Activated T-cell treated with anti-CD3 and anti-CD28 coated beads for 4 hours (primary cell): ENCODE measurements at places on chromosomes 7 and 10.

DNA sequence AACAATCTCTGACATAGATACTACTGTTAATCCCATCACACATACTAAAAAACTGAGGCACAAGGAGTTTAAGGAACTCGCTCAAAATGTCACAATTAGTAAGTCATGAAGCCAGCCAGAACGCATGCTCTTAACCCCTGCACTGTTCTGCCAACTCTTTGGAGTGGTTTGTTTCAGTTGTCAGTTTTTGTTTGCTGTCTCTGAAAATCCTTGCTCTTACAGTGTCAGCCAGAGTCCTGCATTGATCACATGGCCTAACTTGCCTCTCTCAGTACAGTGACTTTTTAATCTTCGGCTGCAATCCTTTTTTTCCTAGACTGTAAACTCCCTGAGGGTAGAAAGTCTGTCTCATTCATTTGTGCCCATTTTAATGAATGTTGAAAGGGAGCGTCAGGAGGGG, 753.8 kb downstream of the AUTS2 start:
- DNase-seq, result no peak

- no peak for DNase-seq
These were observed at the start of gene SLC13A4 for GRCh38 chr7:135728136-135728669. TSS of gene SLC13A4 (minus strand) at chr7:135728186. CDS start at chr7:135727496, 690 bp downstream.

- DNase-seq, result no peak
These were observed 281.1 kb upstream of the BMPER start for GRCh38 chr7:33624215-33624614.

GRCh38 chr10:98368644-98369043, 46.3 kb downstream of the PYROXD2 start:
- no peak for DNase-seq

GRCh38 chr10:97851341-97852001, 1.8 kb downstream of the GOLGA7B start:
- DNase-seq, result no peak

- DNase-seq, result no peak
These were observed 166.8 kb downstream of the ETV1 start for GRCh38 chr7:13822678-13823077.

DNA sequence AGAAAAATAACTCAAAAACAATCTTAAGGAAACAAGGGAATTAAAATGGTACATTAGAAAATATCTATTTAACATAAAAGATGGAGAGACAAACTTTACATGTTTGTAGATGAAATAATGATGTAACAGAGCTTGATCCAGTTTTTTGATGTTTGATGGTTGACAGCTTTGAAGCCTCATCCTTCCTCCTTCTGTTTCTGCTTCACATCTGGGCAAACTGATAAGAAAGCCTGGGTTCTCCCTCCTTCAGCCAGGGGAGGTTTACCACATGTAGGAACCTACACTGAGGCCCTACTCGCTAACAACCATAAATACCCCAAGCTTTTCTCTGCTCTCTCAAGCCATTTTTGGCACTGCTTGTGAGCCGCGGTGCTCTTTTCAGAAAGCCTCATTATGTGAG, 82.8 kb upstream of the ZNF32 start:
- no peak for DNase-seq

GRCh38 chr7:48285373-48285772, 114.1 kb downstream of the ABCA13 start:
- DNase-seq, result no peak

DNA sequence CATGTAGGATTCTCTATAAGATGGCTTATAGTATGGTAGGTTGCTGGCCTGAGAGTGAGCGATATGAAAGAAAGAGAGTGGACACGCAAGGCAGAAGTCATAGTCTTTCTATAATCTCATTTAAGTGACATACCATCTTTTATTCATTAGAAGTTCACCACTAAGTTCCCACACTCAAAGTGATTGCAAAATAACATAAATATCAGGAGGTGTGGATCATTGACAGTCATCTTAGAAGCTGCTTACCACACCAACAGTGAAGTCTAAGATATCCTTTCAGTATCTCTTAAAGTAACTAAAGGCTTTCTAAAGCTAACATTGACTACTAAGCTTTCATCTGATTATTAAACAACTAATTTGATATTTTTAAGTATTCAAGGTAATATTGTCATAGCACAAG, 36.9 kb upstream of the GNAI1 start:
- no peak for DNase-seq

DNA sequence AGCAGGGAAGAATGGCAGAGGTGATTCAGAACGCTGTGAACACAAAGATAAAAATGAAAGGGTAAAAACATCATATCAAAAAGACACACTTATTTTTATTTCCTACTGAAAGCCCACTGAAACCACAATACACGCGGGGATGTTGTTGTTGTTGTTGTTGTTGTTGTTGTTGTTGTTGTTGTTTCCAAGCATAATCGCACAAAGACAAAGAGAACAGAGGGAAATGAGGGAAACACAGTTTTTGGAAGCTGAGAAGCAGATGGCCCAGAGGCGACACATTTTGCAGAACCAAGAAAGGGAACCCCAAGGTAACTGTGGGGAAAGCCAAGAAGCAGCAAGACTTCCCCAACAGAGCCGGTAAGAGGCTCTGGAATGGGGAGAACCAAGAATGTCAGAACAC, 113.9 kb downstream of the PARD3 start:
- DNase-seq, result no peak

- no peak for DNase-seq
These were observed 2.1 kb upstream of the GPRIN2 start for GRCh38 chr10:46558392-46559185.

GRCh38 chr7:143239813-143240212, 18.0 kb downstream of the TAS2R40 start:
- DNase-seq, result no peak

GRCh38 chr10:103703941-103704919, 151.1 kb downstream of the SH3PXD2A start:
- no peak for DNase-seq

- no peak for DNase-seq
These were observed 93.5 kb upstream of the LYZL2 start for GRCh38 chr10:30722956-30723620.

- DNase-seq, result no peak
These were observed 8.7 kb downstream of the GPR146 start for GRCh38 chr7:1053002-1053411.

DNA sequence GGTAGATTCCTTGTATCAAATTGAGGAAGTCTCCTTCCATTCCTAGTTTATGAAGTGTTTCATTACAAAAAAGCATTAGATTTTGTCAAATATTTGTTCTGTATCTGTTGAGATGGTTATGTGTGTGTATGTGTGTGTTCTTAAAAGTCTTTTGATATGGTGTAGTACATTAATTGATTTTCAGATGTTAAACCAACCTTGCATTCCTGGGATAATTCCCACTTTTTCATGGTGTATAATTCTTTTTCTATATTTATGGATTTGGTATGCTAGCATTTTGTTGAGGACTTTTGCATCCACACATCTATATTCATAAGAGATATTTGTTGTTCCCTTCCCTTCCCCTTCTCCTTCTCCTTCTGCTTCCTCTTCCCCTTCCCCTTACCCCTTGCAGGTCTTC, 8.9 kb upstream of the GIMAP8 start:
- DNase-seq, result no peak

DNA sequence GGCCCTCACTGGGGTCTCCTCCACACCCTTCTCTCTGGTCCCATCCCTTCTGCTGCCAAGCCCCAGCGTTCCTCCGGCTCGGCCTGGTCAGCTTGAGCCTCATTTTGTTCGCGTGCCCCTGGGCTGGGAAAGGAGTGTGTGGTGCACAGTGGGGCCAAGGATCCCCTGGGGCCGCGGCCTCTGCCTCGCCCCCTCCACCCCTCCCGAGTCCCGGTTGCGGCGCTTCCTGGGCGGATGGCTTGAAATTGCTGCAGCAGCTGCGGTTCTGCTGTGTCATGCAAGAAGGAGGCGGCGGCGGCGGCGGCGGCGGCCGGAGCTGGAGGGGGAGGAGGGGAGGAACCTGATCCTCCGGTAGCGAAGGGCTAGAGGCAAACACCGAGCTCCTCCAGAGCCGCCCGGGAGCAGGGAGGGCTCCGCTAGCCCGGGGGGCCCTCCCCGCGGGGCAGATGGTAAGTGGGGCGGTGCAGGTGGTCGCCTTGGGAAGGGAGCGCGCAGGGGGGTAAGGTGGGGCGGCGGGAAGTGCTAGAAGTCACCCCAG, 217.8 kb upstream of the MKLN1 start:
- peak; percentile 58 for DNase-seq

GRCh38 chr10:123573236-123574108, 92.7 kb upstream of the GPR26 start:
- peak; percentile 7 for DNase-seq

- no peak for DNase-seq
These were observed 101.2 kb downstream of the RPS24 start for GRCh38 chr10:78134773-78135306.

DNA sequence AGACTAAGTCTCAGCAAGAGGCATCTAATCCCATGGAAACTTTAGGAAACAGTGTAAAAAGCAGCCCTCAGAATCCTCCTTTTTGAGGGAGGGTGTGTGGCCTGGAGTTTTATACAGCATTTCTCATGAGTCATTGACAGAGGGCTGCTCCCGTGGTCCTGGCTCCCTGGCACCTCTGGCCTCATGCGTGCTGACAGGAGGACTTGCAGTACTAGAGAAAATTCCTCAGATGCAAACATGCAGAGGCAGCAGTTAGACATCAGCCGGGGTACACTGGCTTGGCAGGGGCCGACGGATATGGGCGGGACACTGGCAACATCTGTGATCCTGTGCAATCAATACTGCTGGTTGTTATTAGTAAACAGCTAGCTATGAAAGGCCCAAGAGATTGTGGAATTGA, 925.1 kb upstream of the CELF2 start:
- DNase-seq, result no peak

- no peak for DNase-seq
These were observed 21.3 kb downstream of the MLXIPL start for GRCh38 chr7:73602721-73603651.

- DNase-seq, result no peak
These were observed 57.6 kb upstream of the ANTXRL start for GRCh38 chr10:46229144-46229563.

DNA sequence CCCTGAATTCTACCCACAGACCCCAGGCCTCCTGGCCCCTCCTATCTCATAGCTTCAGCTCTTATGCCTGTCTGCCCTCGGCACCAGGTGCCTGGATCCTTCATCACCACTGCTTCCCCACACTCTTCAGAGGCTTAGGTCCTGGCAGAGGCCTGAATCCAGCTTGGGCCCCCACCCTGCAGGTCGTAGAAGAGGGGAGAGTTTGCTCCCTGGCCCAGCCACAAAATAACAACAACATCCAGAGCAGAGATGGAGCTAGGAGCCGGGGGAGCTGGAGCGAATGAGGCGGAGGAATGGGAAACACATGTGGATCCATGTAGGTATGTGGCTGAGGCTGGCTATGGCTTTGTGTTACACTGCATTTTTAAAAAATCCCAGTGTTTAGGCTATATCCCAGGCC, 7.8 kb upstream of the OPN4 start:
- DNase-seq, result no peak

- DNase-seq, result no peak
These were observed 46.1 kb upstream of the GRB10 start for GRCh38 chr7:50828801-50829200.

GRCh38 chr10:129528376-129528978, 61.4 kb downstream of the MGMT start:
- DNase-seq, result no peak

GRCh38 chr7:84729284-84729683, 457.6 kb downstream of the SEMA3D start:
- DNase-seq, result no peak

GRCh38 chr10:98098247-98098646, 36.2 kb upstream of the R3HCC1L start:
- no peak for DNase-seq

GRCh38 chr10:49387071-49387470, 8.8 kb downstream of the DRGX start:
- no peak for DNase-seq

GRCh38 chr10:127947211-127947610, 40.3 kb downstream of the PTPRE start:
- DNase-seq, result no peak

DNA sequence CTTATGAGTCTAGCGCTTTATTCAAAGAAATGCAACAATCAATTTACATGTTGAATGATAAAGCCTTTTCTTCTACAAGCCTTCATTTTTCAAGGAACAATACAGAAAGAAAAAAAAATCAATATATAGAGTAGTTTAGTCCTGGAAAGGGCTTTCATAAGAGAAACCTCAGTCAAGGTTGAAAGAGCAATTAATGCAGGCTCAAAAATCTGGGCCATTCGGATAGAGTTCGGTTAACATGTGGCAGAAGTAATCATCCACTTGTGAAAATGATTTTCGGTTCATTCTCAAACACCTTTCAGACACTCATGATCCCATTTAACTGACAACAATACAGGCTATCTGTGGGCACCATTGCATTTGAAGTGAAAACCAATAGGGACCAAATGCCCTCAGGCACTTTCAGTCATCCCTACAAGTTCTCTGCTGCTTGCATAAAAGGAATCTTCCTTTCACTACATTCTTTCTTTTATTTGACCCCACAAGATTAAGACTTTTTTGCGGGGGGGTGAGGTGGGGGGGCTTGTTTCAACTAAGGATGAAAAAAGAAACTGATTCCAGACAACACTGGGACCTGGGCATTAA, 177.9 kb downstream of the RNF133 start:
- no peak for DNase-seq

GRCh38 chr10:124366825-124367224, 51.9 kb downstream of the OAT start:
- DNase-seq, result no peak

DNA sequence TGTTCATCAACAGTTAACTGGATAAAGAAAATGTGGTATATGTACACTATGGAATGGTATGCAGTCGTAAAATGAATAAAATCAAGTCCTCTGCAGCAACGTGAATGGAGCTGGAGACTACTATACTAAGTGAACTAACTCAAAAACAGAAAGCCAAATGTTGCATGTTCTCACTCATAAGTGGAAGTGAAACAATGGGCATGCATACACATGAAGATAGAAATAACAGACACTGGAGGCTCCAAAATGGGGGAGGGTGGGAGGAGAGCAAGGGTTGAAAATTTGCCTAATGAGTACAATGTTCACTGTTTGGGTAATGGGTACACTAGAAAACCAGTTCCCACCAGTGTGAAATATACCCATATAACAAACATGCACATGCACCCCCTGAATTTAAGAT, 179.5 kb downstream of the ZWINT start:
- no peak for DNase-seq

DNA sequence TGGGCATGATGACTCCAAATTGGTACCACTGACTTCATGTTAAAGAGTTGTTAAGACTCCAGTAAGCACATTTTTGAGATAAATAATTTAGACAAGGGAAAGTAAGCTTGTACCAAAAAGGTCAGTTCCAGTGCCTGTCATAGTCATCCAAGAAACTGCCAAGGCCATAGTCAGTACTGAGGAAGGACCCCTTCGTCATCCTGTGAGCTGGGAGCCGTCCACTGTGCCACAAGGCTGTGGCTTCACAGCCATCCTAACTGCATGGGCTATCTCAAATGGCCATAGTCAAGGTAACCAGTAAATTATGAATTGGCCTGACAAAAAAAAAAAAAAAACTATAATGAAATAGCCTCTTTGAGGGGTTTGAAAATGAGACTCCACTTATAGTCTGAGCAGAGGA, 207.2 kb downstream of the C7orf25 start:
- DNase-seq, result no peak

DNA sequence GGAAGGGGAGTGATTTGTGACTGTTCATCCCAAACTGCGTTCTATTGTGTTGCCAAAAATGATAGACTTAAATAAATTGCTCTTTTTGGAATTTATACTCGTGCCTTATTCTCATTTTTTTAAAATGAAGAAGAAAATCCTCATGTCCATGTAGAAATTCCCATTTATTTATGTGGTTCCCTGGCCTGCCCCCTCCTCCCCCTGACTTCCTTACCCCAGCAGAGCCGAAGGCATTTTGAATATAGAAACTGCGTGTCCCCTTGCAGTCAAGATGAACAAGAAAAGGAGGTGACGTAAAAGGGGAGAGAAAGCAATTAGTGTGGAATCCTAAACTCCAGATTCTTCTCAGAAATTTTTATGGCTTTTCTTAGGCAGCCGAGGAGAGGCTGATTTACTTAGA, 126.1 kb downstream of the FAM204A start:
- DNase-seq, result no peak
